ENCODE measurements at places on chromosomes 1 and 21.

DNA sequence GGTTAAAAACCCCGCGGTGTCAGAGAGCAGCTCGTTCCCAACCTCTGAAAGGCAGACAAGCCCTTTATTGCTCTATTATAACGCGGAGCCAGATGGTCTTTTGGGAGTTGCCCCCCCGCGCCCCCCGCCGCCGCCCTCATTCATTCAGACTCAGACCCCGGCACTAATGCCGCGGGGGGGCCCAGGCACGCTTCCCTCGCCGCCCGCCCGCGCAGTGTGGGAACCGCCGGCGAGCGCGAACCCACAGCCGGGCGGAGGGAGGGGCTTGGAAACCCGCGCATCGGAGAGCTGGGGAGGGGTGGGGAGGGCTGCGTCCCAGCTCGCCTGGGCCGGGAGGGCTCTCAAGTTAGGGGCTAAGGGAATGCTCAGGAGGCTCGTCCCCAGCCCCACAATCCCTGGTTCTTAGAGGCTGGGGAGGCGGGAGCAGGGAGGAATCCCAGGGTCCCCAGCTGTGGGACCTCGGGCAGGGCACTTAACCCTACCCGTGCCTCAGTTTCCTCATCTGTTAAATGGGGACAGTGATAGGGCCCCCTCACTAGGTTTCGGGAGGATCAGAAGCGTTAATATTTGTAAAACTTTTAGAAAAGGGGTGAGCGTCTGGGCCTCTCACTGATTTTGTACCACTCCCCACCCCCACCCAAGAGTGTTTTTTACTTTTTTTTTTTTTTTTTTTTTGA, 10.9 kb upstream of the HES5 start:
- DNase-seq, result no peak

- DNase-seq, result no peak
These were observed 9.6 kb upstream of the FABP3 start for GRCh38 chr1:31382379-31382989.

DNA sequence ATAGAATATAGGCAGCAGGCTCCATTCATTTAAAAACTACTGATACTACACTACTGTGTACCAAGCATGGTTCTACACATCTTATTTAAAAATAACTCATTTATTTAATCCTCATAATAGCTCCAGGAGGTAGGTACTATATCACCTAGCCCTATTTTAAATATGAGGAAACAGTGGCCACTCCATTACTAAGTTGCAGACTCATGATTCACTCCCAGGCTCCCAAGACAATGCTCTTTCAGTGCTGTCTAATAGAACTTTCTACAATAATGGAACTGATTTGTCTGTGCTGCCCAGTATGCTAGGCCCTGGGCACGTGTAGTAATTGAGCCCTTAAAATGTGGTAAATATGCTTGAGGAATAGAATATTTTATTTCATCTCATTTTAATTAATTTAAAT, 357.1 kb downstream of the LTN1 start:
- DNase-seq, result no peak

GRCh38 chr1:55214934-55215193, 300 bp downstream of the USP24 start:
- no peak for DNase-seq

- DNase-seq, result peak; percentile 39
These were observed 2.6 kb downstream of the HFM1 start for GRCh38 chr1:91402023-91402422.

DNA sequence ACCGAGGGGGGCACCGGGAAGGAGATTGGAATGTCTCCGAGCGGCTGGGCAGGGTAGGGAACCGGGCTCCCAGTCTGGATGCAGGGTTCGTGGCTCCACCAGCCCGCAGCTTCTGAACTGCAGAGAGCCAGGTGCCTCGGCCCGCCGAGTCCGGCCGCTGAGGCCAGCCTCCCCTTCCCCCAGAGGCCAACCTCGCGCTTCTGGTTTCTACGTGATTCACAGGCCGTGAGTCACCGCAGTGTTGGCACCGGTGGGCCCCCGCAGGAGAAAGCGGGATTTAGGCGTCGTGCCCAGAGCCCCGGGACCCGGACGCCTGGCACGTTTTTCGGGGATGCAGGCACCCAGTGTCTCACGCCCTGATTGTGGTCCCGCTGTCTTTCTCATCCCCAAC, 458 bp downstream of the CRABP2 start:
- peak; percentile 75 for DNase-seq

DNA sequence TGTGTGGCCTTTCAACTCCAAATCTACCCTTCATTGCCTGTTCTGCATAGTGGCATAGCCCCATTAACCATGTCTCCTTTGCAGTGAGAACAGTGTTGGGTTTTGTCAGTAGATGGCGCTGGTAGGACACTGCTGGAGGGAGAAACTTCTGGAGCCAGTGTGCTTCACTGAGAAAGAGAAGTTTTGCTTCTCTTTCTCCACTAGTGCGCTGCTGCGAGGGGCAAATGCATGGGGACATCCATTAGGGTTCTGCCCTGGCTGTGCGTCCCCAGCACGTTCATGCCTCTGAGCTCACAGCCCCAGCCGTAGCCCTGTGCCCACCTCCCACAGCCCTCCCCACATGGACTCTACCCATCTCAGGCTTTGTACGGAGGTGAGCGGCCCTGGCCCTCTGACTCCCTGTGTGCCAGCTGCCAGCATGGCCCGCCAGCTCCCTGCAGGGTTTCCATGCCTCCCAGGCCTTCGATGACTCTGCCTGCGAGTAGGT, 53.1 kb downstream of the RIMS3 start:
- DNase-seq, result peak; percentile 73

- peak; percentile 84 for DNase-seq
These were observed 18.2 kb upstream of the FCGR2A start for GRCh38 chr1:161486806-161487741.

GRCh38 chr21:34882719-34883131, 166.4 kb downstream of the RUNX1 start:
- no peak for DNase-seq

- no peak for DNase-seq
These were observed 234.6 kb upstream of the IRF2BP2 start for GRCh38 chr1:234844479-234845031.

GRCh38 chr1:200021577-200022238, 5.8 kb upstream of the NR5A2 start:
- DNase-seq, result no peak

GRCh38 chr21:40120940-40121575, 253.8 kb downstream of the PCP4 start:
- no peak for DNase-seq

DNA sequence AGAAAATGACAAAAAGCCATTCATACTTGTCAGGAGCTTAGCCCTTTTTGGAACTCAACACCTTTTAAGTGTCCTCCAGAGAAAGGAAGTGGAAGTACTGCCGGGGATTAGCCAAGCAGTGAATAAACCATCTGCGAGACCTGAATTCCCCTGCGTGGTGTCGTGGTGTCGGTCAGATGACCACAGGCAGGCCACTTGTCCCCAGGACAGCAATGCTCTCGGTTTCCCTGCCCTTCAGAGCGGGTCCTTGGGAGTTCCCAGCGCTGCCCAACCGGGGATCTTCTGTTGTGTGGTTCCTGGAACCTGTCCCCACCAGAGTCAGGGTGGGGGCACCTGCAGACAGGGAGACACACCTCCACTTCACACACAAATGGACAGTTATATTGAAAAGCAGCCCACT, 9.2 kb downstream of the GPR157 start:
- no peak for DNase-seq

DNA sequence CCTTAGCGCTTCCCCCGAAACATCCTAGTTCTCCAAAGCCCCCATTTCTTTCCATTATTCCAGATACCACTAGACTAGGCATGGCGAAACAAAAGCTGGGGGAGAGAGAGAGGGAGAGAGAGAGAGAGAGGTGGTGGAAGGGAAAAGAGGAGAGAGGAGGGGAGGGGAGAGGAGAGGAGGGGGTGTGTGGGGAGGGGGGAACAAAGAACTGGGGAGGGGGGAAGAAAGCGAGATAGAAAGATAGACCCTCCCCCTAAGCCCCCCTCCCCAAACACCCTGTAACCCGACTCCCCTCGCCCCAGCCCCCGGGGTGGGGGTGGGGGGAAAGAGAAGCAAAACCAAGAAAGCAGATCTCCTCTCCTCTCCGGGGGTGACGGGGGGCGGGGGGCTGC, 352 bp downstream of the MEX3A start:
- no peak for DNase-seq

GRCh38 chr1:27643600-27644368, 8.8 kb upstream of the FGR start:
- DNase-seq, result peak; percentile 70

GRCh38 chr1:32925403-32926162, 24.4 kb upstream of the TMEM54 start:
- DNase-seq, result no peak

DNA sequence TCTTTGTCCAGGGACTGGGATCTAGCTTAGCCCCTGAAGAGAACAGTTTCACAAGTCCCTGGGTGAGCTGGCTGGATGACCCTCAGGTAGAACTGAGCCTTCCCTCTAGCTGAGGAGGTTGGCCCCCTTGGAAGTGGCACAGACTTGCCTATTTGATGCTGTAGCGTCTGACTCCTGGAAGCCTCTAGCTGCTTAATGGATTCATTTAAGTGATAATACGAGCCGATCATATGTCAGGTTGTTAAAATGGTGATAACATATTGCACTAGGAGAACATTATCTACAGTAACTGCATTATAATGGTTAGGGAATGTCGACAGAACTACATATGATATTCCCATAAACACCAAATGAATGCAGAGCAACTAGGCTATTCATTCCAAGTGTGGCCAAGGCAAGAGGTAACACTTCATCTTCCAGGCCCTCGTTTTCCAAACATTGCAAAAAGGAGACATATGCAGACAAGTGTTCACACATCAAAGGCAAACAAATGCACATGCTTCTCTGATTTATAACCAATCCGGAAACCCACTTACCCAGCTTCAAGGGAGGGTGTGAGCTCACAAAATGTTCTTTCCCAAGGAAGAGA, 340.1 kb upstream of the PLXNA2 start:
- DNase-seq, result no peak

- DNase-seq, result peak; percentile 60
These were observed 40.3 kb downstream of the DIRAS3 start for GRCh38 chr1:68010090-68010489.

DNA sequence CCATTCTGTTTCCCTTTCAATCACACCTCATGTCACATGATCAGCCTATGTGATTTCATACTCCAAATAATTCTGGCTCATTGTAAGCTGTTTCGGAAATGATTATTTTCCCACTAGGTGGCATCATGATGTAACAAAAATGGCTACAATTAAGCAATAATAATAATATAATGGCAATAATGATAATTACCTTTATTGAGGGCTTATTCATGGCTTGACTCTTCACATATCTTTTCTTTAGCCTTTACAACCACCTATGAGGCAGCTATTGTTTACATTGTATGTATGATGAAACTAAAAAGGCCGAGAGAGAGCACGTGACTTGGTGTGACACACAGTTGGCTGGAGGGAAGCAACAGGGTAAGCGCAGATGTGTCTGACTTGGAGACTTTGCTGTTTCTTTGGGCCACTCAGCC, 12.5 kb upstream of the KPRP start:
- DNase-seq, result peak; percentile 17

DNA sequence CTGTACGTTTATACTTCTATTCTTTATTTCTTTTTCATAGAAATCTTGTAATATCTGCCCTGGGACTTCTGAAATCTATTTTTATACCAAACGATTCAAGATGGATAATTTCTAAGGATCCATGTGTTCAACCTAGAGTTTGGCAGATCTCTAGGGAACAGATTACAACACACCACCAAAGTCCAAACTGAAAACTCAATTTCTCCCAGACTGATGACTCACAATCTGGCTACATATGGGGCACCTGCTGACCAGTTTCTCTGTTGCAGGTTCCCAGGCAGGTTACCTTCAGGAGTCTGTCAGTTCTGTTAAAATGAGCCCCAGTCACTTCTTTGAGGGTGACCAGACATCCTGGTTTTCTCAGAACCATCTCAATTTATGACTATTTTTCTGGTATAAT, 439.4 kb downstream of the GPATCH2 start:
- no peak for DNase-seq

GRCh38 chr1:52210044-52210443, 68.2 kb downstream of the ZFYVE9 start:
- DNase-seq, result no peak

- DNase-seq, result no peak
These were observed 86.0 kb downstream of the TIAM1 start for GRCh38 chr21:31258073-31258472.

GRCh38 chr21:20108016-20108415, 890.2 kb upstream of the NCAM2 start:
- no peak for DNase-seq

DNA sequence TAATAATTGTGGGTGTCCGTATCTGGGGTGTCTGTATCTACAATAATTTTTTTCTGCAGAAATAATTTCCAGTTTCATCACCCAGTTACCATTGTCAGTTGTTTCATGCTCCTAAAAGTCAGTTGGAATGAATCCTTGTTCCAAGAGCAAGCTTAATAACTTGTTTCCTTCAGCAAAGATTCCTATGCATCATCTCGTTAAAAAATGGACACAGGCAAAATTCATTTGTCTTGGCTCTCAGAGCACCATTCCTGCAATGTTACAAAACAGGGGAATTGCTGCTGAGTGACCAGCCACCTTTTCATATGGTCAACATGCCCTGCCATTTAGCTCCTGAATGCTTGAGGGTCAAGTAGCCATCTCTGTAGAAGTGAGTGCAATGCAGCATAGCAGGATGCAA, 393.4 kb downstream of the KCNT2 start:
- no peak for DNase-seq

- DNase-seq, result no peak
These were observed 8.4 kb downstream of the SMIM1 start for GRCh38 chr1:3780901-3781300.

DNA sequence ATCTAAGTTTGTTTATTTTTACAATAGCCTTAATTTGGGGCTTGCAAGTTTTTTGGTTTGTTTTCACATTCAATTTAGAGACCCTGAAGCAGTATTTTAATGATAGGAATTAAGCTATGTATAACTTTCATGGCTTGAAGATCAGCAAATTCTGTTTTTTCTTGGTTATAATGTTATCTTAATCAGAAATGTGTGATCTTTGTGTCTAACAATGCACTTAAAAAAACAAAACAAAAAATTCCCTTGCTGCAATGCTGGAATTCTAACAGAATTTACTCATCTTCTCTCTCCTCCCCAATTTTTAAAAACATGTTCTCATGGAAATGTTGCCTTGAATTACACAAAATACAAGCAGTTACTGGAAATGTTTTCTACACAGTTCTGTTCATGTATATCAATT, 113.1 kb downstream of the OLFML2B start:
- peak; percentile 48 for DNase-seq

DNA sequence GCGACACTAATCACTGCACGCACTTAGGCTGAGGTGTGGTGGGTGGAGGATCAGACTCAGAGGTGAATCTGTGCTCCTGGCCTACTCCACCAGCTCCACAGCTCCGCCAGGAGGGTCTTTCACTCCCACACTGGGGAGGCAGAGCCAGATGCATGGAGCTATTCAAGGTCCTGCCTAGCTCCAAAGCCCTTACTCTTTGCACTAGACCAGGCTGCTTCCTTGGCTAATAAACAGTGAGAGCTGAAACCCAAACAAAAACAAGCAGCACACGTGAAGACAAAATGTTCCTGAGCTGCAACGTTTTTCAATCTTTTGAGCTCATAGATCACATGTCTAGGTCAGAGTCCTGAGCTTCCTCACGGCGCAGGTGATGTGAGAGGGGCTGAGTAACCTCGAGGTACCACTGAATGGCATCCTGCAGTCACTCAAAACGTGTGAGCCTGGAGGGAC, 19.2 kb downstream of the CAPZB start:
- DNase-seq, result no peak

- no peak for DNase-seq
These were observed 162.7 kb upstream of the RUNX1 start for GRCh38 chr21:35211782-35212181.

GRCh38 chr1:19926296-19927129, 3.1 kb upstream of the PLA2G2E start:
- no peak for DNase-seq

- DNase-seq, result no peak
These were observed 87.2 kb upstream of the CHODL start for GRCh38 chr21:18157406-18157805.

Measured in fibroblast of the aortic adventitia (primary cell).